ENCODE measurements at places on chromosomes 13 and 19.

GRCh38 chr19:56933014-56933705 lies 92.6 kb upstream of the PEG3 start:
- DNase-seq = no peak

GRCh38 chr13:69028936-69029335 lies 1078.7 kb upstream of the ATXN8OS start:
- no peak for DNase-seq

- DNase-seq = no peak
Measured at GRCh38 chr13:105530468-105530867, 1005.0 kb downstream of the EFNB2 start.

DNA sequence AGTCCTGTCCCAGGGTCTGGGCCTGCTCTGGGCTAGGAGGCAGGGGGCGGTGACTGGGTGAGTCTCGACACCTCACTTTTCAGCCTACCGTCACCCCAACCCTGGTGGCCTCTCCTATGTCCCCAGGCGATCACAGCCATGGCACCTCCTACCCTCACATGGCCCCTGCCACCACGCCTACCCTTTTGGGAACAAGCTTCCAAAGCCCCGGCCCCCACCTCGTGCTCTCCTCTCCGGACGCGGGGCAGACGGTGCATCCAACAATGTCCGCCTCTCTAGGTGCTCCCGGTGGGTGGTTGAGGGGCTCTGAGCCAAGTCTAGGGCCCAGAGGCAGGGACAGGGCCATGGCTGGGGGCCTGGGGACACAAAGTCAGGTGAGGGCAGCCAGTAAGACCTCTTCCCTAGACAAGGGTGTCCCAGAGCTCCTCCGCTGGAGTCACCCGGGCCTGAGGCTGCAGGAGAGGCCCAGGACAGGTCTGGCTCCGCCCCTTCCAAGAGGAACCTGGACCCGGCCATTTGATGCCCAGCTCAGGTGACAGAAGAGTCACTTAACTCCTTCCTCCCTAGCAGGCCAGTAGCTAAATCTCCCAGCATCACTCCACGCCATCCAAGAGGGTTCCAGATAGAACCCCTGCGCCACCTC lies at the start of gene SYNE4:
Gene SYNE4, minus strand, starts transcription at position 478 of the 643 bp plus-strand sequence. Its CDS starts 132 bp downstream, at position 346.
- no peak for DNase-seq

DNA sequence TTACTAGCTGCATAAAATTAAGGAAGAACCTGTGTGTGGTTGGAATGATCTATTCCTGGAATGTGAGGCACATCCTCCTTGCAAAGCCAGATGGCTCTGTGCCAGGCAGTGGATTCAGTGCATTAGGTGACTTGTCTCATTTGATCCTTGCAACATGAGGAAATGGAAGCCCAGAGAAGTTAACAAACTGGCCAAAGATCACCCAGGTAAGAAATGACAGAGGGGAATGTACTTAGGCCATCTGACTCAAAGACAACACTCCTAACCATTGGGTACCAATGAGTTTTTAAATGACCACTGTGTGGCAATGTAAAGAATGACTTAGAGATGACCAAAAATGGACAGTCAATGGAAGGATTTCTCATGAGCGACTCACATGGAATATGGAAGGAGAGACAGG lies 114.2 kb upstream of the RXFP2 start:
- no peak for DNase-seq
